ENCODE measurements at places on chromosomes 16 and 17. TPM values are rescaled to one million over a fixed set of nuclear protein-coding genes. Genes with fewer than 3 reads are reported as not detected.

DNA sequence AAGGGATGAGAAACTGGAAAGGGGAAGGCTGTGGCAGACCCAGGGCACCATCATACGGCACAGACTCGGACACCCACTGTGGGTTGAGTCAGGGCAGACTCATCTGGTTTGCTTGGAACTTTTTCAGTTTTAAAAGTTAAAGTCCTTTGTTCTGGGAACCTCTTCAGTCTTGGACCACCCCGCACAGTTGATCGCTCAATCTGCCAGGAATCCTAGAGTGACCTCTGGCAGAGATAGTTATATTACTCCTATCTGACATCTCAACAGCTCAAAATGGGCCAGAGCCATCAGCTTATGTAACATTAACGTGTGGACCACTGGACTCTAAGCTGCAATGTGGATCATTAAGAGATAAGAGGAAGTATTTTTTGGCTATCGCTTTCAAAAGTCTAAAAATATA is 164.3 kb downstream of the ABCA8 start:
- DNase-seq, result peak; percentile 99

GRCh38 chr17:2985318-2985717 is 78.1 kb downstream of the OR1D5 start:
- no peak for DNase-seq

DNA sequence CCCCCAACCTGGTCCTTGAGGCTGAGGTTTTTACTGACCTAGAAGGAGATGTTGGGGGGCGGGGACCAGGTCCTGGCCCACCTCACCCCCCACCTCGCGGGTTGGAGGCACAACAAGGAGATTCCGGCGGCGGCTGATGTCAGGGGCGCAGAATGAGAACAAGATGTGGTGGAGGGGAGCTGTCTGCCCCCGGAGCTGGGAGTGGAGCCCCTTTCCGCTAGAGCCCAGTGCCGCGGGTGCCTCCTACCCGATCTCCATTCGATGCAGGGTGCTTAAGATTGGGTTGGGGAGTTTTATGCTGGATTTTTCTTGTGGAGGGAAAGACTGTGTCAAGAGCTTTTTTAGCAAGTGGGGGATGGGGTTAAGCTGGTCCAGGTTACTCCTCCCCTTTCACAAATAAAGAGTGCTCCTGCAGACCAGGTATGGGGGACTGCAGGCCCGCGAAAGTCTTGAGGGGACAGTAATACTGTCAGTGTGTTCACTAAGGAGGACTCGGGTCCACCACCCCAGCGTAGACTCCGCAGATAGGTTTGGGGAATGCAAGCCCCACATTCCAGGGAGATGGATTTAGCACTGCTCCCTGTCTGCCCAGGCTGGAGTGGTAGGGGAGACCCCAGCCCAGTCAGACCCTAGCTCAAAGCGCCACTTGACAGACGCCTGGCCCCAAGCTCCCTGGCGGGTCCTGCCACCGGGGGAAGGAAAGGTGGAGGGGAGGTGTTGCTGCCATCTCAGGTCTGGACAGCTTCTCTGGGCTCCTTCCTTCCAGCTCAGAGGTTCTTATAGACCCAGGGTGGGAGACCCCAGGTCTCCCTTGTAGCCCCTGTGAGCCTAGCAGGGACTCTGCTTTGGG is 2.0 kb downstream of the CACNA1G start:
- no peak for DNase-seq

GRCh38 chr17:66654764-66655163 is 180.2 kb upstream of the CACNG5 start:
- no peak for DNase-seq

DNA sequence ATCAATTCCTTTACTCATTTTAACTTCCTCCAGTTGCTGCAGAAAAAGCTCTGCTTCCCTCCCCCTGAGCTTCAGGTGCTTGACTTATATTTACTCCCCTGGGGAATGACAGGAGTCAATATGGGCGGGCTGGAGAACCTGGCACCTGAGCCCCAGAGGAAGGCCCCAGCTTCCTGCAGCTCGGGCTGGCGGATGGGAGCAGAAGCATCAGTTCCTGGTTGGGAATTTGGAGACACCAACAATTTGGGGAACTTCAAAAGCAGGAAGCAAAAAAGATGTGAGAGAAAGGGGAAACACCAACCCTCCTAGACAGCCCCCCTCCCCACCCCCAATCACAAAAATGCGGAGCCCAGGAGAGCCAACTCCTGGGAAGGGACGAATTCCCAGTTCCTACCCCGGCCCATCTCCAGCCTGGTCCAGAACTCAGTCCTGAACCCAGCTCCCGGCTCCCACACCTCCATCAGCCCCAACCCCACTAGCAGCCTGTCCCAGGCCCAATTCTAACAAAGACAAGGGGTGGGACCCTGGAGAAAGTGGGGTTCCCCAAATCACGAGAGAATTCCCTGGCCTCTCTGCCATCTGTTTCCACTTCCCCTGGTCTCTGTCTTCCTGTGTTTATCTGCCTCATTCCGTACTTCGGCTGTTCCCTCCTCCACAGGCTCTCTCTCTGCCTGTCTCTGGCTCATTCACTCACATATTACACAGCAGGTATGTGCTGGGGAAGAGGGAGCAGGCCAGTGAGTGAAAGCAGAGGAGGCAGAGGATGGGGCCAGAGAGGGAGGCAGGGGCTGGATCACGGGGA is 16.2 kb upstream of the ASGR2 start:
- no peak for DNase-seq

CSH2 gene
- not detected for total RNA-seq

- DNase-seq, result no peak
These were observed 126.9 kb downstream of the MRM1 start for GRCh38 chr17:36728030-36728991.

DNA sequence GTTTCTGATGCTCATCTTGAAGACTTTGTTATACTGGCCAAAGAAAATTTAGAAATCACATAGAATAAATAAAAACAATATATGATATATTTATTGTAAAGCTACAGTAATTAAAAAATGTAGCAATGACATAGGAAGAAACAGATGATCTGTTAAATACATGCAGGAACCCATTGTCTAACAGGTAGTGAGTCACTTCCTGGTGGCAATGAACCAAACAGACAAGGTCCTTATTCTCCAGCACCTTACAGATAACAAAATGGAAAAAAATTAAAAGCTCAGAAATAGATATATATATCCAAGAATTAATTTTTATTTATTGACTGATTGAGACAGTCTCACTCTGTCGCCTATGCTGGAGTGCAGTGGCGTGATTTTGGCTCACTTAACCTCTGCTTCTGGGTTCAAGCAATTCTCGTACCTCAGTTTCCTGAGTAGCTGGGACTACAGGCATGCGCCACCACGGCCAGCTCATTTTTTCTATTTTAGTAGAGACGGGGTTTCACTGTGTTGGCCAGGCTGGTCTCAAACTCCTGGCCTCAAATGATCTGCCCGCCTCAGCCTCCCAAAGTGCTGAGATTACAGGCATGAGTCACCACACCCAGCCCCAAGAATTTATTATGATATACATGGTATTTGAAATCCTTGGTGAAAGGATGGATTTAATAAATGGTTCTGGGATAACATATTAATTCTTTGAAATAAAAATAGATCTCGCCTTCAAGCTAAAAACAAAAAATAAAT is 7.5 kb downstream of the NETO2 start:
- DNase-seq, result peak; percentile 60

GRCh38 chr17:62797959-62798358 is 10.2 kb downstream of the MARCHF10 start:
- no peak for DNase-seq

- no peak for DNase-seq
These were observed 52.8 kb downstream of the NDEL1 start for GRCh38 chr17:8488491-8488890.

CXCL16 gene
- total RNA-seq, result 2.6 TPM

- peak; percentile 70 for DNase-seq
These were observed 19.3 kb downstream of the KNOP1 start for GRCh38 chr16:19698480-19699465.

DNA sequence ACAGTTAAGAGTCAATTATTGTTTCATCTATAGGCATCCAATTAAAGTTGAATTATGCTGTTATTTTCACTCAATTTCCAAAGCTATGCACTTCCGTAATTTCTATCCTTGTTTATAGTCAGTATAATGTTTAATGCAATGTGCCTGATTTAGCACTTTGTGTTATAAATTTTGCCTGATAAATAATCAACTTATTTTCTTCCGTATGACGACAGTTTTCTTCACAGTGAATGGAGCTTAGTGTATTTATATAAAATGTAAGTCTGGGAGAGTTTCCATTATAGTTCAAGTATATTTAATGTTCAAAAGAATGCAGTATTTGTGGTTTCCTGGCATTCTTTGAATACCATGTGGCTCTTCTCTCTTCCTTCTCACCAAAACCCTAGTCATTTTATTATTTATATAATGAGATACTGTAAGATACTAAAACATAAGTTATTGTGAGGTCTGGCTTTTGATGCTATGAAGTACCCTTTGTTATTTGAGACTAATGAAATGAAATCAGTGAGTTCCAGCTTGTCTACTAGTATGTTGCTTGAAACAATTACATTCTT is 240.6 kb downstream of the PRKCA start:
- peak; percentile 73 for DNase-seq

ABCA10 gene
- 7.5 TPM for total RNA-seq

DNA sequence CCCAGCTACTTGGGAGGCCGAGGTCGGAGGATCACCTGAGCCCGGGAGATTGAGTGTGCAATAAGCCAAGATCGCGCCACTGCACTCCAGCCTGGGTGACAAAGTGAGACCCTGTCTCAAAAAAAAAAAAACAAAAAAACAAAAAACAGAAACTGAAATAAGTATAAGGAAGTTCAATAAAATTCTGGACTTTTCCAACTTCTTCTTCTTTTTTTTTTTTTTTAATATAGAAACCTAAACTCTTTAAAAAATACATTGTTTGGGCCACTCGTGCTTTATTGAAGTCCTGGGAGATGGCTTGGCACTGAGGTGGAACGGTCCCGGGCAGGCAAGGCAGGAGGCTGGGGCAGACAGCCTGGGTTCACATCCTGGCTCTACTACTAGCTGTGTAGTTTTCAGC is 36.8 kb downstream of the KATNIP start:
- no peak for DNase-seq

Data from fibroblast of the aortic adventitia (primary cell).